C1 segment of cervical spinal cord (tissue), 14 donors: ENCODE measurements at places on chromosomes 16 and 17.

DNA sequence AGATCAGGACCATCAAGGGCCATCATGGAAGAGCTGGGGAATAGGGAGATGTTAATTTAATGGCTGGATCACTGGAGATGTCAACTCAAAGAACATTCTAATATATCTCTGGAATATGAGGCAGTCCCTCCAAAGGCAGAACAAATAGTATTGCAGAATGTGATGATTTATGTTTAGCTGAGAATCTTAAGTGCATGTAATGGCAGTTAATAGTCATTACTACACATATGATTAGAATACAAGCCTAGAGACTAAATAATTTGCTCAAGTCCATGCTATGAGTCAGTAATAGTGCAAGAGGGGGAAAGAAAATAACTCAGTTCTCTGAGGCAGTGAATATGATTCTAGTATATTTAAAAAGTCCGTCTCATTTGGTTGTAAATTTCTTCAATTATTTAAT, 32.3 kb downstream of the SNTB2 start:
- no peak for DNase-seq

DNA sequence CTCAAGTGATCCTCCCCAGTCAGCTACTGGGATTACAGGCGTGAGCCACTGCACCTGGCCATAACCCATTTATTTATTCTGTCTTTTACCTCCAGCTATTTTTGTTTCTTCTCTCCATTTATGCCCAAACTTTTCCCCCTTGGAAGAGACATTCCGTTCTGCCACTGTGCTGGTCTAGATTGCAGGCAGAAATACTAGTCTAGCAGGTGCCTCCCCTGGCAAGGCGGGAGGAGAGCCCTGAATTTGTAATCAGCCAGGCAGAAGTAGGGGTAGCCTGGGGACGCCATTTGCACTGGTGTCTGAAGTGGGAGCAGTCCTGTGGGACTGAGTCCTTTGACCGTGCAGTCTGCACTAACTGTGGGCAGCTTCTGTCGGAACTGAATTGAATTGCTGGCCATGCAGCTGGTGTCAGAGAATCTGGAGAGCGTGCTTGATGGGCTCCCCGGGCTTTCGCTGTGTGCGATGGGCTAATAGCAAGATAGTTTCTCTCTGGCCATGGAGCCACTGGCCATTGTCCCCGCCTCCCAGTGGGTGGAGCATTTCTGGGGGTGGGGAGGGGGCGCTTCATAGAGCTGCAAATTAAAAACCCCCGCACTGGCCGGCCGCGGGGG, 31.5 kb upstream of the LITAF start:
- DNase-seq, result no peak

DNA sequence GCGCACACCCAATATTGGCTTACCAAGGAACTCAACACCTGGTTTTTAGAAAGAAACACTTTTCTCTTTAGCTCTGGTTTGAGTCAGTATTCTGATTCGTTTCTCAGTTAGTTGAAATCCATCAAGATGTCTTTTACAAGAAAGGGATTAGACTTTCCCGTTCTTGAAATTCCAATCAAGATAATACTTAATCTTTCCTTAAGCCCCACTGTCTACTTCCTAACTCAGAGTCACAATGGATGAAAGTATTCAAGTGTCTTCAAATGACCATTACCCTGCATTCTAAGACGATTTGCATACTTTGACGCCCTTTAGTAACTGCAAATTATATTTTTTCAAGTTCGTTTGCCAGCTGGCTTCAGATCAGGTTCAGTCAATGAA, 189.8 kb downstream of the USP22 start:
- DNase-seq, result no peak

DNA sequence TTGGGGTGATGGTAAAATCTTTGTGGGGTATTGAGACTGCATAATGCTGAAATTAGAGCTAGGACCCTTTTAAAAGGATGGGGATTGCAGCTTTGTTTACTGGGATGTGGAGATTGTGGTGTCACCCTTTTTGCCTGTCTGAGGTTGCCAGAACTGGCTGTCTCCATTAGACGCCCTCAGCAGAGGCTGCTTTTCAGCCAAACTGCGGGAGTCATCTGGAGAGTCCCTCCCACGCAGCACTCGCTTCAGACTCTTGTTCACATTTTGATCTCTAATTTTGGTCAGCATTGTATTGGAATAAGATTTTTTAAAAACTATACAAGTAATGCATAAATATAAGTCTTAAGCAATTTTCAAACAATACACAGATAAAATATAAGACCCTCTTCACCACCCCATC, 27.9 kb upstream of the JPT2 start:
- DNase-seq, result no peak

DNA sequence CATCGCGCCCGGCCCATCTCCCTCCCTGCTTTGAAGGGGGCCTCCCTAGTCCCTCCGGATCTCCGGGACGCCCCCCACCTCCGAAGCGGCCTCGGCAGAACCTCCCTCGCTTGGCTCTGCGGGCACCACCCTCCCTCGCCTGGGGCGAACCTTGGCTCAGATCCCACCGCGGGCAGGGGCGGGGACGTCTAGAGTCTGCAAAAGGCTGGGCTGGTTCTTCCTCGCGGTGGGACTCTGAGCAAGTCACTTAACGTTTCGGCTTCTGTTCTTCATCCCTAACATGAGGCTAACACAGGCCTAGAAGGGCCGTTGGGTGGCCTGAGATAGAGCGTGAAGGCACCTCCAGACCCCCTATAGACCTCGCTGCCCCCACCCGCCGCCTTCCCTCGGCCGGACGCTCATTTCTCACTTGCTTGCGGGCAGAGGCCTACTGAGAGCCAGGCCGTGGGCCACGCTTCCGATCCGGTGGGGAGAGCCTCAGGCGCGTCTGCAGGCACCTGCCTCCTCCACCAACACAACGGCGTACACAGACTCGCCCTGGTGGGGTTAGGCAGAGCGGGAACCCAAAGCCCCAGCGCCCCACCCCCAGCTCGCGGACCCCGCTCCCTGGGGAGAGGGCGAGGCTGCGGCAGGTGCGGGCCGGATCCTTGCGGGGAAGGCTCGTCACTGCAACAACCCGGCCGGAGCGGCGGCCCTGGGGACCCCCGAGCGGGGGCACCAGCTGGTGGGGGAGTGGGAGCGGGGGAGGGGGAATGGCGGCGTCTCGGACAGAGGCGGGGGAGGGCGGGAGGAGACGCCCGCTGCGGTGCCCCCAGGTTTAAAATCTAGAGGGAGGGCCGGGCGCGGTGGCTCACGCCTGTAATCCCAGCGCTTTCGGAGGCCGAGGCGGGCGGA, 5.4 kb downstream of the MYO1C start:
- no peak for DNase-seq
